Activated naive CD4-positive, alpha-beta T cell treated with anti-CD3 and anti-CD28 coated beads for 36 hours (primary cell): ENCODE measurements at places on chromosomes 3 and 15. TPM values are rescaled to one million over a fixed set of nuclear protein-coding genes. Genes with fewer than 3 reads are reported as not detected.
A peak's percentile ranks its signal among the peaks of the same experiment; 100 is the strongest.

- DNase-seq, result no peak
These were observed 325.4 kb upstream of the WNT5A start for GRCh38 chr3:55812394-55813013.

The PAK6 gene
- not detected for total RNA-seq

GRCh38 chr15:64925335-64926330 is 13.9 kb downstream of the ANKDD1A start:
- DNase-seq, result no peak

DNA sequence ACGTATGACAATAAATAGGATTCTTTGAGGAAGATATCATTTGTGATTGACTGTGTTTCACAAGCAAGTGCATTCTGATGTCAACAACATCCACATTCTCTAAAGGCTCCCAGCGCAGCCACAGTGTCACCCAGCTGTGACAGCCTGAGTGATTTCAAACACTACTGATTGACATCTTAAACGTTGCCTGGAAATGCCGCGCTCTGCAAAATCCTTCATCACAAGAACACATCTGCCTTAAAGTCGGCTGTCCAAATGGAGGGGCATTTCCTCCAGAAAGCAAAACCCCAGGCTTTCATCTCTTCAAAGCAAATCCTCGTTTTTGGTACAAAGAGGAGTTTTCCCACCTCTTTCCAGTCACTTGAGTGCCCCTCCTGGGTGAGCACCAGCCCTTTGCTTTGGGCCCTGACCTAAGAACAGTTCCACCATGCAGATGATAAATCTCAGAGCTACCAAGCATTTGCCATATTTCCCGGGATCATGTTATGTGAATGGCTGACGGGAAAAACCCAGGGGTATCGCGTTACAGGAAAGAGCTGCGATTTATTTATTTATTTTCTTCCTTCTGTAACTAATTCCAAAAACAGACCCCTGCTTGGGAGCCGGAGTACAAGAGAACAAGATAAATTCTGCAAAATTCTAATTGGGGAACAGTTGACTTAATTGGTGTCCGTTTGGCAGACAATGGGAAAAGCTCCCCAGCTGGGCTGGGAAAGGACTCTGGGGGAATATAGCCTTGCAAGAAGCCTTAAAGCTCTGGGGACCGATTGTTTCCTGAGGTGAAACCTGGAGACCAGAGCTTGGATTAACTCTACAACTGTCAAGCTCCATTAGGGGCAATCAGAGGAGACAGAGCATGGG is 703.8 kb upstream of the NR2F2 start:
- no peak for DNase-seq

- DNase-seq, result peak; percentile 42
These were observed 2.6 kb downstream of the ATP8B4 start for GRCh38 chr15:50116477-50116876.

DNA sequence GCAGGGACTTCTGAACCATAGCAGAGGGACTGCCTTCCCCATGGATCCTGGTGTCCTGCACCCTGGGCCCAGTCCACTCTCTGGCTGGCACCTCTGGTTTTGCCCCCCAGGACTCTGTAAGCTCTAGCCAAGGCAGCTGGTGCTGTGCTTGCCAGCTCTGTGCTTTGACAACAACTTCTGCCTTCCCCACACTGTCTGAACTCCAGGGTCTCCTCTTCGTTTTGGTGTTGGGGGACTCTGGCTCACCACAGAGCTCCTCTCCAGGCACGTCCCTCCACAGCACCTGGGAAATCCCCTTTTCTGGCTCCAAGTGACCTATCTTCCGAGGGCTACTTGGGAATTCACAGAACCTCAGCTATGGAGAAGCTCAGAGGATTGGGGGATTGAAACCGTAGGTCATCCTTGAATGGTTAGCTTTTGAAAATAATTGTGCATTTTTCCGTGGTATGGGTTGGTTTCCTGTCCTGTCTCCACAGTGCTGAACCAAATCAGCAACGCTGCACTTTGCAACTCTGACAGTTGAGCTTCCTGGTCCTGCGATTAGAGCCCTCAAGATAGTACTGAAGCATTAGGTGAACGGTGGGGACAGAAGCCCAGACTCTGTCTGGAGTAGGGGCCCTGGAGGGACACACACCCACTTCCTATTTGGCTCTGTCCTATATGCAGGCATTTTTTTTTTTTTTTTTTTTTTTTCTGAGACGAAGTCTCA is 152.4 kb downstream of the APBA2 start:
- no peak for DNase-seq

The PTPRG gene
- 0.37 TPM for total RNA-seq

- DNase-seq, result no peak
These were observed 97.2 kb downstream of the SEC22A start for GRCh38 chr3:123298903-123299302.

DNA sequence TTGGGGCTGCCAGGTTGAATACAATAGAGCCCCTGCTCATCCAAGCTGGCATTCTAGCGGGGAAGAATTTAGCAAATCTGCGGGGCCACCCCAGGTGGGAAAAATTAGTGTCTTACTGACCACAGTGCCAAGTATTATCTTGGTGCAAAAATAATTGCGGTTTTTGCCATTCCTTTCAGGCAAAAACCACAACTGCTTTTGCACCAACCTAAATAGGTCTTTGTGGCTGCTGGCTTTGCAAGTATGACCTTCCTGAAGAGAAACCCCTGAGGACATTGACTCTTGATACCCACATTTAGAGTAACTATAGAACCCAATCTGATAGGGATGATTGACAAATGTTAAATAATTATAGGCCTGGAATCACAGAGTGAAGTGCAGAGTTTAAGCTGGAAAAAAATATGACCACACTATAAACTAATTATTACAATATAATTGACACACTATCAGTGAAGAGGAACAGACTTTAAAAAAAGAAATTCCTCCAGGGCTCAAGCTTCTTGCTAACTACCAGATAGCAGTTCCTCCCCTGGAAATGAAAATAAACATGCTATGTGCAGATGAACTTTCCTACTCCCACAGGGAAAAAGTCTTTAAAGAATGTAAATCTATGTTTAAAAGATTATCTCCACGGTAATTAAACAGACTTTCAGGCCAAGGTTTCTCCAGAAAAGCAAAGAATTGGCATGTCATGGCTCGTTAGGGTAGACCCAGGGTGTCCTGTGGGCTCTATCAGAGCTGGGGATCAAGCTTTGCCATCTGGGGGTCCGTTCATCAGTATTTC is 34.4 kb downstream of the CA12 start:
- no peak for DNase-seq

DNA sequence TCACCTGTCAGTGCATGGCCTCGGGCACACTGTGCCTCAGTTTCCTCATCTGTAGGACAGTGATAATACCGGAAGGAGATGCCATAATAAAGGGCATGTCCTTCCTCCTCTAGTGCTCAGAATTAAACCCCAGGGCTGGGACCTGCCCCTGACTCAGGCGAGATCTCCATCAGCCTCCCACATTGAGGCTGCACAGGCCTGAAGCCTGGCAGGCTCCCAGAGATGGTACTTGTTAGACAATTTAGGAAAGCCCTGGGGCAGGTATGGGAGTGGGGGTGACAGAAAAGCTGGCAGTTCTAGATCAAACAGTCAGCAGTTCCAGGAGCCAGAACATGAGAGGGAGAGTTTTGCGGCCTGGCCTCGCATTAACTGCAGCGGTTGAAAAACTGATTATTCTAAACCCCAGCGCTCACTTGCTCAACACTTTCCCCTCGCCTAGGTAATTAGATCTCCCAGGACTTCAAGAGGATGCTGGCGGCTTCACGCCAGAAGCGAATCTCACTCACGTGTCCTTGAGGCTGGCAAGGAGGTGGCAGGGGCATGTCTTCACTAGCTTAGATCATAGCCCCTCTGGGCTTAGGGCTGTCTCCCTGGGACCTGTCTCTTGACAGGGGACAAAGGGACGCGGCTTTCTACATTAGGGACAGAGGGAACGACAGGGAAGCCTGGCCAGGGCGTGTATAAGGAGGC is 73.1 kb downstream of the ATP2B2 start:
- DNase-seq, result no peak

DNA sequence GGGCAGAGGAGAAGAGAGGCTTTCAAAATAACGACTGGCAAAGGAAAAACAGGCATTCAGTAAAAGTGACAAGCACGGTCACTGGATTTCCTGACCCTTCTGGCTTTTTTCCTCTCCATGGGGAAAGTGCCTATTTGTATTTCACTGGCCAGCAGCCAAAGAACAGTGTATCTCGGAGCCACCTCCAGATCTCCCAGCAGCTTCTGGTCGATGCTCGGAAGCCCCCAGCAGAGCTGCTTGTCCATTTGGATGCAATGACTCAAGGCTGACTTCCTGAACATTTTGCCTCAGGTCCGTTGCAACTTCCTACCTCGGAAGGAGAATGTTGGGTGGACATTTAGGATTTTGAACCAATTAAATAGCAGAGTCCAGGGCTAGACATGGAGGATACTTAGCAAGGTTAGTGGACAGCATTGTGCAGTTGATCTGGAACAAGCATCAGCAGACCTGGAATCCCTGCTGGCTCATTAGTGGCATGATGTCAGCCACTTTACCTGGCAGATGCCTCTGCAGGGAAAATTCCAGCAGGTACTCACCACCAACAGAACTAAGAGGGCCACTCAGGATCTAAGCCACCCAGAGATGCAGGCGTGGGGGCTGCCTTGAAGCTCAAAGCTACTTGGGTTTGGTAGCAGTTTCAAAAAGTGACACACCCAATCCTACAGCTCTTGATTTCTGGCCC is 1.1 kb downstream of the FAM107A start:
- no peak for DNase-seq

The REC114 gene
- total RNA-seq, result not detected

The AMIGO3 gene
- total RNA-seq, result not detected

DNA sequence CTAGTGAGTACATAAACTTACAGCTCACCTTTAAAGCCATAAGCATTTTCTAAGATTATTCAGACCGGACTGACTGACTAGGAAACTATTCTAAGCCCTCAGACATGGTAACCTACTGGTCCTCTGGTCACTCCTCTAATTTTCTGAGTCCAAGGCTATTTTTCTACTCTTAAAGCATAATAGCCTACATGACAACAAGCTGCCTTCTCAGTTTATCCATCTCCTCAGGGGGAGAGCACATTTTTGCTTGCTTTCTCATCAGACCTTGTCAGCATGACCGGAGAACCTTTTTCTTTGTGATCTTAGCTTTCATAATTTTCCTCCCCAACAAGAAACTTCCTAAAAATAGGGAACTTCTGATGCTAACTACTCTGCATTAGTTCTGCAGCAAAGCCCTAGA is 38.4 kb downstream of the UBP1 start:
- no peak for DNase-seq

GRCh38 chr3:119660474-119661440 is at the start of gene POPDC2:
Gene POPDC2, minus strand, starts transcription at chr3:119660589. Its CDS starts 166 bp downstream, at chr3:119660423.
- DNase-seq, result no peak

The DET1 gene
- 2.9 TPM for total RNA-seq

- no peak for DNase-seq
These were observed 44.6 kb downstream of the ANKRD28 start for GRCh38 chr3:15753056-15753710.

- no peak for DNase-seq
These were observed 74.5 kb upstream of the TSPAN3 start for GRCh38 chr15:77145370-77145769.

DNA sequence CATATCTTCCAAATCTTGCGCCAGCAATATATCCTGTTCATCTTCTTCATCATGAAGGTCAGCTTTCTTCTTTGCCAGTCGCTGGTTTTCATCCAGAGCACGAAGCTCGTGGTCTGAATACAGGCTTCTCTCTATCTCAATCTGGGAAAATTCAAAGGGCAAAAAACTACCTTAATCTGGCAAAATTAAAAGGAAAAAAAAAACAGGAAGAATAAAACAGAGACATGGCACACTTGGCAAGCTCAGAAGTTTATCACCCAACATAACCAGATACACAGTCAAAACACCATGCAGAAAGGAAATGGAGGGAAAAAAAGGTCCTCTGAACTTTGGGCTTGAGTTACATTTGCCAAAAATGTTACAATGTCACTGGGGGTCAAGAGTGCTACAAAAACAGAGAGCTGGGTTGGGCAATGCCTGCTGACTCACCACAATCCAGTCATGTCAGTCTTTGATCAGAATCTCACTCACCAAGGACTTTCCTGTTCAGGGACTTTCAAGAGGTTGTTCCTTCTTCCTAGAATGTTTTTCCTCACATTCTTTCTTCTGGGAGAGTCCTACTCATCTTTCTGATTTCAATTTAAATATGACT is 1.5 kb downstream of the MRPL46 start:
- peak; percentile 45 for DNase-seq

The NPAP1 gene
- total RNA-seq, result not detected

The FOXB1 gene
- total RNA-seq, result not detected

The CKMT1B gene
- total RNA-seq, result 0.29 TPM

DNA sequence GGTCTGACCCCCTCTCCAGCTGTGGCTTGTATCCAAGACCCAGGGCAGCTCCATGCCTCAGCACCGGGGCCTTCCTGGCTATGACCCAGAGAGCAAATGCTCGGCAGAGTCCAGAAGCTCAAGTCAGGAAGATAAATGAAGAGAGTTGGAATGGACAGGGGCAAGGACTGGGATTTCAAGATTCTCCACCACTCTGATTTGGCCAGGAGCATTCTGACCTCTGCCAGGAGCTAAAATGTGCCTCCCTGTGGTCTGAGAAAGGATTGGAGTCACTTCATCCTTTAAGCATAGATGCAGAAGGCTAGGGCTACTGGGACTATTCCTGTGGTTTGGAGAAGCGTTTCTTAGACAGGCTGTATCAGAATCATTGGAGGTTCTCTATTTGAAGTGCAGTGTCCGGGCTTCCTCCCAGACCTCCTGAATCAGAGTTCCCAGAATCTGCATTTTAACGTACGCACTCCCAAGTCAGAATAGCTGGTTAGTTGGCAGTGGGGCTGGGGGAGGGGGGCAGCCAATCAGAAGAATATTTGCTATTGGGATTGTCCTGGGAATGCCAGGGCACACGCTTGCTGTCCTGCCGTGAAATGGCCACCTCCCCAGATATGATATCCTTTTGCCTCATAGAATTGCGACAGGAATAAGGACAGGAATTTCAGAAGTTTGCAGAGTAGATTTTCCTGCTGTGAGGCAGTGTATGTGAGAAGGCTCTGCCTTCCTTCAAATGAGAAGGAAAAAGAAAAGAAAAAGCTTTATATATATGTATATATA is 57.4 kb downstream of the HRH1 start:
- DNase-seq, result no peak

- DNase-seq, result no peak
These were observed 74.2 kb downstream of the GTF2E1 start for GRCh38 chr3:120816728-120817127.

- no peak for DNase-seq
These were observed 435.2 kb upstream of the DPPA4 start for GRCh38 chr3:109772520-109772919.

GRCh38 chr3:124158168-124158881 is 166.4 kb upstream of the ROPN1 start:
- no peak for DNase-seq

DNA sequence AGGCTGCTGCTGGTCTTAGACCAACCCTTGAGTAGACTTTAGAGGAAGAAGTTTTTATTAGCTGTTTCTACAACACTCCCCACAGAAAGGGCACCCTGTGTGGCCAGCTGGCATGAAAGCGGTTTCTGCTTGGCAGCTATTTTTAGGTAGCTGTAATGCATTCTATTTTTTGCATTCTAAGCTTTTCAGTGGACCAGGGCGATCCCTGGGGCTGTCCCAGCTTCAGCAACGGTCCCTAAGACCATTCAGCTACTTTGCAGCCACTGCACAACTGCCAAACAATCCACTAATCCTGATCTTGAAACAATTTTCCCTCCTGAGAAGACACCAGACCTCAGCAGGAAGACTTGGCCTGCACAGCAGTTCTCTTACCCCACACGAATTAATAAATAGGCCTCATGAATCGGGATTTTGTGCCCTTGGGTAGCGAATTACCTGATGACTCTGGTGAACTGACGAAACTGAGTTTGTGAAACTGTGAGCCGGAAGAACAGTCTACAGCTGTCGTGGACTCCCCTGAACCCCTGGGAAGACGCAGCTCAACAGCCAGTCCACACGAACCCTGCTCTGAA is 14.6 kb upstream of the TFRC start:
- DNase-seq, result no peak

The MAP2K1 gene
- 72.6 TPM for total RNA-seq

The PLCB2 gene
- 56.7 TPM for total RNA-seq

The HTR3E gene
- total RNA-seq, result not detected
